ENCODE measurements at places on chromosomes 12 and 14. TPM values are rescaled to one million over a fixed set of nuclear protein-coding genes. Genes with fewer than 3 reads are reported as not detected.

DNA sequence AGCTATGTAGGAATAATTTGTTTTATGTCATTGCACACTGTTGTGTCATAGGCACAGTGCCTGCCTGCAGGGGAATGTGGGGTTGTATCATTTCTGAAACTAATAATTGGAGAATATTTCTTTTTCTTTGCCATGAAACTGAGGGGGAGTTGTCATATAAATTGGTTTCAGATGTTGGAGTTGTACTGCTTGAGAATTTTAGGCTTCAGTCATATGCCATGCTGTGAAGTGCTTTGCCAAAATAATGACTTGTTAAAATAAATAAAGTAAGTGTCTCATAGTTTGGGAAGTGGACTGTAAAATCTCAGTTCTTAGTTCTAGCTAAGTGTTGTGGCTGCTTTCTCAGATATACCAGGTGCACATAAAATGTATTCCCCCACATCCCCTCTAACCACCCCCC lies 116.8 kb downstream of the DAAM1 start:
- no peak for DNase-seq

C12orf42 gene
- total RNA-seq, result not detected

- DNase-seq, result no peak
These were observed 207.0 kb upstream of the C14orf180 start for GRCh38 chr14:104372390-104373054.

GRCh38 chr12:54311051-54311450 lies 10.2 kb upstream of the NFE2 start:
- no peak for DNase-seq

- DNase-seq, result no peak
These were observed 863.3 kb downstream of the BCL11B start for GRCh38 chr14:98408713-98409112.

DNA sequence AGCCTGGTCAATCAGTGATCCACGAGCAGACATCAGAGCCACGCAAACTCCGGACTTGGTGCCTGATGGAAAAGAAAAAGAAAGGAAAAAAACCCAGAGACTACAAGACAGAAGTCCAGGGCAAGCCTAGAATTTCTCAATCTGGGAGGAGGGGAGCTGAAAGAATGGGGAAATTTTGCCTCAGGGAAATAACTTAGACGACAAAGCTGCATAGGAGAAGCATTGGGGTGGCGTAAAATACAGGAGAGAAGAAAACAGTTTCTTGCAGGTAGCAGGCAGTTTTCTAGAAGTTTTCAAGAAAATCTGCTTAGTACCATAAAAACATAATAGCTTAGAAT lies 2.6 kb upstream of the SLC11A2 start:
- DNase-seq, result no peak

DAAM1 gene
- total RNA-seq, result 17.6 TPM

GRCh38 chr12:132600048-132601032 lies 10.0 kb downstream of the LRCOL1 start:
- DNase-seq, result no peak

Measured in SJCRH30 (cell line).